ENCODE measurements at places on chromosomes 4 and X.

DNA sequence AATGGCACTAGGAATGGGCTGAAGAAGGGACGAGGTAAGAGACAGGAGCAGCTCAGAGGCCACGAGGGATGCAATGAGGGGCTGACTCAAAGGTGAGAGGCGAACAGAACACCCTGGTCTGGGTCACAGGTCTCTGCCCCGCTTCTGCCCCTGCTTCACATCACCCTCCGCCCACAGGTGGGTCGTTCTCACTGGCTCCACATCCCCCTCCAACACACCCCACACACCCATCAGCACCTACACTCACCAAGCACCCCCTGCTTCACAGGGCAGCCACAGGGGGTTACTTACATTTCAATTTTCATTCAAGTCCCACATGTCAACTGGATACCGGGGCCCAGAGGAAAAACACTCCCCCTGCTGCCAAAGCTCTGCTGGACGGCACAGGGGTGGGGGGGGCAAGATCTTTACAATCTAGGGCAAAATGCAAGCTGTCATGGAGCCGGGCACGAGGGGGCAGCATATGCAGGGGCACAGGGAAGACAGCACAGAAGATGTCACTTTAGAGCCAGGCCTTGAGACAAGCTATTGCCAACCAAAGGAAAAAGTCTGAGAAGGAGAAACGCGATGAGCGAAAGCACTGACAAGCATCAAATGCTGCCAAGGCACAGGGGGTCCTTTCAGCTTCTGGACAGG is 94.0 kb downstream of the AFAP1 start:
- DNase-seq: no peak

- DNase-seq: peak; percentile 23
Observed at GRCh38 chr4:99221980-99222379, 2.9 kb upstream of the ADH6 start.

DNA sequence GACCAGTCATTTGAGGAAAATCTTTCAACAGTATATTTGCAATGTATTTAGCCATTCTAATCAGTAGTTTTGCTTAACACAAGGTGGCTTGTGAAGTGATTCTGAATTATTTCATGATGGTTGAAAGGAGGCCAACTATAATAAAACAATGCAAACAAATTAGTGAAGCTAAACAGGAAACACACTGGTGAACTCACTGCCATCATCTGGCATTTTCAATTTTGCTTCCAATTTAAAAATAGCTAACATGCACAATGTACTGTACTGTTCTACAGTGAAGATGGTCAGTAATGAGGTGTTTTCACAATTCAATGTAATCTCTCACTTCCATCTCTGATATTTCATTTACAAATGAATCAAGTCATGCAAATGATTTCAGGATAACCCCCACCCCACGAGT is 31.1 kb downstream of the PGRMC2 start:
- DNase-seq: peak; percentile 27

GRCh38 chrX:3192835-3193234 is 151.6 kb downstream of the ARSF start:
- DNase-seq: no peak

DNA sequence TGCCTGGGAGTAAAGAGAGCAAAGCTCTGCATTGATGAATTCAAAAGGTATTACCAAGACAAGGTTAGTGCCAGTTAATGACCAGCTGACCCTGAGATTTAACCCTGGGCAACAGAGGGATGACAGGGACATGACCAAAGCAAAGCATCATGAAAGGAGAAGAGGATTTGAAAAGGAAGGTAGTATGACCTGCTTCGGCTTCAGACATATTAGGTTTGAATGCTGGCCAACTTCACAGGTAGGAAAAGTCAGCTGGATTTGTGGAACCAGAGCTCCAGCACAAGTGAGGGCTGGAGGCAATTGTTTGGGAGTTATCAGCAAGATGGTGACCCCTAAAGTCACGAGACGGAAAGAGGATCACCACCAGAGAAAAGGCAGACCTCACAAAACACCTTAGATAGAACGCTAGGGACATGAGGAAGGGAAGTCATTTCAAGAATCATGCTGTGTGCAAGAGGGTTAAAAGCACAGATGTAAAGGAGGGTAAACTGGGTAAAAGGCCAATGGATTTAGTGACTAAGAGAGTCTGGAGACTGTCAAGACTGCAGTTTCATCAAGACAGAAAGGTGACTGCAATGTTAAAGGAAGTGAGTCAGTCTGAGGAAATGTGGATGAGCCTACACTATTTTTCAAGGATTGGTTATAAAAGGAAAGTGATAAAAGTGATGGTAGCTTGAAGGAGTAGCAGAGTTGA is 45.6 kb downstream of the SH3RF1 start:
- peak; percentile 57 for DNase-seq

DNA sequence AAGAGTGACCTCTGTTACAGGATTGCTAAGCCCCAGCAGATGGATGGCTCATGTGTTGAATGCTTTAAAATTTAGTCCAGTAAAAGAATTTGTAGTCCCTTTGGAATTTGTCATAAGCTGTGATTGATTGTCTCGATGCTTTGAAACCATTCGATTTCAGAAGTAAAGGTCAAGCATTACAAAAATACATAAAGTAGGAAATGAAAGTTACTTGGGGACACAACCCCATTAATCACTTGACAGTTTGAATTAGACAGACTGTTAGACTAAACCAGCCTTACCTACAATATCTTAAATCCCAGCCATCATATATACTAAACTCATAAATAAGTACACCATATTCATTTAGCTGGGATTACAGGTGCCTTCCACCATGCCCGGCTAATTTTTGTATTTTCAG is 6.6 kb downstream of the REST start:
- DNase-seq: no peak

GRCh38 chr4:78166622-78167021 is 109.5 kb downstream of the FRAS1 start:
- no peak for DNase-seq

DNA sequence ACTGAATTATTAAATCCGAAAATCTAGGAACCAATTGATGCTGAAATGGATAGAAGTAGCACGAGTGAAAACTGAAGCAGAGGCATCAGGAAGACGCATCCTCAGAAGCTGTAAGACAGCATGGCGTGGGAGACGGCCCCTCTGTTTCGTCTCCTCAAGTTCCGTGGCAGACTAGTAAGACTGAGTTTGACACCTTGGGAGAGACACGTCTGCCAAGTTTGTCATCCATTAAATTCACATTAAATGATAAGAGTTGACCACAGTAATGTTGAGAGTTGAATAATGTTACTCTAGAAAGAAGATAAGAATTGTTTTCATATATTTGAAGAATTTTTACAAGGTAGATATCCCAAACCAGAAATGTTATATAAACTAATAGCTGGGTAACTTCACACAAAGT is 736.1 kb upstream of the FRG1 start:
- no peak for DNase-seq
